MM.1S (cell line): ENCODE measurements at places on chromosomes 12 and 14.

GRCh38 chr12:55820679-55821078 is 2.8 kb downstream of the ORMDL2 start:
- no peak for DNase-seq

DNA sequence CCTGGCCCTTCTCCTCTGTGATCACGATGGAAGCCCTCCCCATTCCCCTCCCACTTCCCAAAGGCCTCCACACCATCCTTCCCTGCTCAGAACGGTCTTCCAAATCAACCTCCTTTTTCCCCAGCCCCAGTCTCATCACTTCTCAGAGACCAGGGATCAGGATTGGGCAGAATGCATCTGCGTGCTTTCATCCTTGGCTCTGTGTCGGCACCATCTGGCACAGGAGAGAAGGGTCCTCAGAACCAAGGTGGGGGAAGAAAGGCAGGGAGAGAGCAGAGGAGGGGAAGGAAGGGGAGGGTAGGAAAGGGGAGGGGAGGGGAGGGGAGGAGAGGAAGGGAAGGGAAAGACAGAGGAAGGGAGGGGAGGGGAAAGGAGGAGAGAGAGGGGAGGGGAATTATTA is 52.4 kb upstream of the FICD start:
- DNase-seq: no peak

DNA sequence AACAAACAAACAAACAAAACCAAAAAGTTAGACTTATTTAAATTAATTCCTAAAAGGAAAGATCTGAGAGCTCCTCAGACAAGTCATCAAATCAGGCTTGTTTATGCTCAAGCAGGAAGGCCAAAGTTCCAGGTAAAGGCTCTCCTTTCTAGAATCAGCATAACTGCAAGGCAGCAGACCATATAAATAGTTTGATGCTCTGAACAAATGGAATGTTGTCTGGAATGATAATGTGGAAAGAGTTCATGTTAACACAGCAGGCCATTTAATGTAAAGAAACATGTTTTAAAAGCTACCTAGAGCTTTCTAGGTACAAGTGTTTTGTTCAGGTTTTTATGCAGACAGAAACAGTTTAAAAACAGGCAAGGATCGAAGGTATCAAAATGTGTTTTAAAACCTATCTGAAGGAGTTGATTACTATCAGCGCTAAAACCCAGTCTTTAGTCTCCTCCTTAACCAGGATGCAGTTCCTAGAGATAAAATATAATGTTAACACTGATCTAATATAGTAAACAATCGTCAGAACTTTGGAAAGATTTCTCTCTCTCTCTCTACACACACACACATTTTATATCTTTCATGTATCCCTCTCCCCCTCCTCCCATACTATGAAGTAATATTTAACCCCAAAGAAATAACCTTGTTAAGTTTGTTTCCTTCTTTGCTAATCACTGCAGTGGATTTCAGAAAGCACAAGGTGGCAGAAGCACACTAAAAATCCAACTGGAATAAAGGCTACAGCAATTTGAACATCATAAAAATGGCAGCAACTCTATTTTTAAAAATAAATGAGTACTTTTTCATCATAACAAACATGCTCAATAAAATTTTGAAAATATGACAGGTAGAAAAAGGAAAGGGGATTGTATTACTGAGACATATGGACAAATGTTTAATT is 135.5 kb downstream of the PAWR start:
- no peak for DNase-seq

DNA sequence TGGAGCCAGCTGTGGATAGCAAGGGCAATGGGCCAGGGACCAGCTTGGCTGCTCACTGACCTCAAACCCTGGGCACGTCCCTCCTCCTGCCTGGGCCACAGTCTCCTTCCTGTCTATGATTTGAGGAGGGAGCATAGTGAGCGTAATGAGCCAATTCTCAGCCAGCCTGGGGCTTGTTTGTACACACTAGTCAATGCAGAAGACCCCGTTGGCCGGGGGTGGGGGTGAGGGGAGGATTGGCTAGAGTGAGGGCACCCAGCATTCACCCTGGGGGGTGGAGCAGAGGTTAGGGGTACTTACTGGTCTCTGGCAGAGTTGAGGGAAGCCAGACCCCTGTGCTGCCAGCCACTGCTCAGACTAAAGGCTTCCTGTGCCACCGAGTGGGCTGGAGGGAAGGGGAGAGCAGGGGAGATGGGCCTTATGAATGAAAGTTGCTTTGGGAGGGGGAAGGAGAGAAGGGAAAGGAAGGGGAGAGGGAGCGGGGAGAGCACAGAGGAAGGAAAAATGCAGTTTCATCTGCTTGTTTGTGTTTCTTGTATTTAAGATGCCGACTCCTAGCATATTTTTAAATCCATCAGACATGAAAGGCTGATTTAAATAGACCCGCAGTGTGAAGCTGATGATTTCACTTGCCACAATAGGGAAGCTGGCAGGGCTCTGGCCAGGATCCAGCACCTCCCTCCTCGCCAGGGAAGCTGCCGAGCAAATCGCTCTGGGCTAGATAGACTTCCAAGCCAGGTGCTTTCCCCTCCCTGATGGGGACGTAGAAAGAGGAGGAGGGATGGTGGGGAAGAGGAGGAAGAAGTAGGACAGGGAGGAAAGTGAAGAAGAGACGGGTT is 114.0 kb downstream of the PRMT8 start:
- no peak for DNase-seq

DNA sequence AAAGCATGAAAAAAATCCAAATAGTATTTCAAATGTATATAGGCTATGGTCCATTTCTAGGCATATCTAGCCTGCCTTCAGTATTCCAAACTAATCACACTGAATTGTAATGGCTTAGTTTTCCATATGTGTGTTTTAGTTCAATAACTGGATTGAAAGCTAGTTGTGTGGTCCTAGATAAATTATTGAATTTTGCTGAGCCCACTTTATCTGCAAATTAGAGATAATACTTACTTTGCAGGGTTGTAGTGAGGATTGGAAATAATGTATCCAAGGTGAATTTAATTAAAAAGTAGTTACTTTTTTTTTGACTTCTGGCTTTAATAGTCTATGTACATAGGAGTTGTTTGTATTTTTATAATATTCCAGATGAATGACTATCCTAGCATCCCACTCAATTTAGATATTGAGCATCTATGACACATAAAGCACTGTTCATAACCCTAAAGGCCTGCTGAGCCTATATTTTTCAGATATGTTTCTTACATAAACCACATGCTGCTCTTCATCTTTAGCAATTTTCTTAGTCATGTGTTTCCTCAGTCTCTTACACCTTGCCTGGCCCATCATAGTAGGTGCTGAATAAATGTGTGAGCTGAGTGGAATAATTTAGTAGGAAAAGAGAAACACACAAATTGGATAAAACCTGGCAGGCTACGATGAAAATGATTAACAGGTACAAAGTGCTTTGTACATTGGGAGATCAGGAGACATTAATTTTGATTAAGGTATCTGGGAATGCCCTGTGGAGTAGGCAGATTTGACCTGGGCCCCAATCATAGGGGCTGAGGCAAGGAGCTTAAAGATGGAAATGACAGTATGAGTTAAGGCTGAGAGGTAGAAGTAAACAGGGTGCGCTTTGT is 1.1 kb upstream of the ATP23 start:
- DNase-seq: no peak

GRCh38 chr12:32437095-32437515 is 37.7 kb downstream of the FGD4 start:
- no peak for DNase-seq
